ENCODE measurements at places on chromosomes 13 and 19. TPM values are rescaled to one million over a fixed set of nuclear protein-coding genes. Genes with fewer than 3 reads are reported as not detected.

PDE4C gene
- 2.3 TPM for total RNA-seq

EID2B gene
- 5.0 TPM for total RNA-seq

KIR2DL1 gene
- not detected for total RNA-seq

GSX1 gene
- total RNA-seq = not detected

KASH5 gene
- total RNA-seq = not detected

NALCN gene
- 1.1 TPM for total RNA-seq

GTF2F1 gene
- 62.8 TPM for total RNA-seq

CFAP97D2 gene
- not detected for total RNA-seq

ZNF540 gene
- 11.8 TPM for total RNA-seq

CGB5 gene
- total RNA-seq = not detected

IL17D gene
- total RNA-seq = 7.2 TPM

CARM1 gene
- 17.0 TPM for total RNA-seq

Data from gastroesophageal sphincter (tissue), 4 donors.